NB4 (cell line): ENCODE measurements at places on chromosomes 3 and 15.

DNA sequence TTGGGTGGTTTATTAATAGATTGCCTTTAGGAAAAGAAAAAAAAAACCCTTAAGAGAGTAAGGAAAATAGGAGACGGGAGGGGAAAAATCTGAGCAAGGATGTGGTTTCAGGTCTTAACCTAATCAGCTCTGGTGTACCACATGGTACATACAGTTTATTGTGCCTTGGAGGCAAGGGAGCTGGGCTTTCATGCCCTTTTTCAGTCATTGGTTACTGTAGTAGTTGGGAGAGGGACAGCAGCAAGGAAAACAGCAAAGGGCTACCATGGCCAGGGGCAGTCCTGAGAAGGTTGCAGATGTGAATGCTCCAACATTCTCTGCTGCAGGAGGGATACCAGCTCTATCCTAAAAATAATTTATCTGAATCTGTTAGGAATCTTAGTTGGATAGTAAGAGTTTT is 5.9 kb downstream of the CMC1 start:
- DNase-seq = no peak

DNA sequence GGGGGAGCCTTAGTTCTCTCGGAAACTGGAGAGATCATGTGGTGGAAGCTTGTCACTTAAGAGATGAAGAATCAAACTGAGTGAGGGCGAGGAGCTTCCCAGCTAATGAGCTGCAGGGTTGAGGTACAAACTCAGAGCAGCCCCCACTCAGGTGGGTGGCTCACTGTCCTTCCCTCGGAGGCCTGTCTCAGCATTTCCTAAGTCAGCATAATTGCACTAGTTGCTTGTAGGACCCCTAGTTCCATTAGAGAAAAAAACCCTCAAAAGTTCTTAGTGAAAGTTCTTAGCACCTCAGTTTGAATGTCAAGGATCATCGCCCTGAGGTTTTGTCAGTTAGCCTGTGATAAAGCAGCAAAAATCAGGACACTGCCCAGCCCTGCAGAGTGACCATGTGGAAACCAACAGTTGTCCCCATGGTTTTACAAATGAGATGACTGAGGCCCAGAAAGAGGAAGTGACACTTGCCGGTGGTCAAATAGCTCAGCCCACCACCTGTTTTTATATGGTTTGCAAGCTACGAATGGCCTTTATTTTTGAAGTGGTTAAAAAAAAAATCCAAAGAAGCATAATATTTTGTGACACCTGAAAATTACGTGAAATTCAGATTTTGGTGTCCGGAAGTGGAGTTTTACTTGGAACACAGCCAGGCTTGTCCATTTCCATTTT is 11.9 kb downstream of the SMAD6 start:
- DNase-seq = peak; percentile 73

DNA sequence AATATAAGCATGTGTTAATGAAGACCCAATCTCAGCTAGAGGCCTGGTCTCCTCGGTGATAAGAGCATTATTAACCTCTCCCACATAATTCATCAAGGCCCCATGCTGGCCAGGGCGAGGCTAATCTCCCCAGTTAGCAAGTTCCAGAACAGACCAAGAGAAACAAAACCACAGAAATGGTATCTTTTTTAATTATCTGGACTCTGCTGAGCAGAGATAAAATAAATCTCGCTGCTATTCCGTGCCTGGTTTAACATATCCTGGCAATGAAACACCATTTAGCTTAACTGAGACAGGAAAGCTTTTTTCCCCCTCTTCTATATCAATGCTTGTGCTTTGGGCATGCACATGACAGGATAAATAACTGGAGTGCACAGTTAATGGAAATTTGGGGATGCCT is 72.5 kb upstream of the ARHGEF3 start:
- DNase-seq = no peak

GRCh38 chr3:58026598-58026997 is 18.4 kb downstream of the FLNB start:
- DNase-seq = no peak

DNA sequence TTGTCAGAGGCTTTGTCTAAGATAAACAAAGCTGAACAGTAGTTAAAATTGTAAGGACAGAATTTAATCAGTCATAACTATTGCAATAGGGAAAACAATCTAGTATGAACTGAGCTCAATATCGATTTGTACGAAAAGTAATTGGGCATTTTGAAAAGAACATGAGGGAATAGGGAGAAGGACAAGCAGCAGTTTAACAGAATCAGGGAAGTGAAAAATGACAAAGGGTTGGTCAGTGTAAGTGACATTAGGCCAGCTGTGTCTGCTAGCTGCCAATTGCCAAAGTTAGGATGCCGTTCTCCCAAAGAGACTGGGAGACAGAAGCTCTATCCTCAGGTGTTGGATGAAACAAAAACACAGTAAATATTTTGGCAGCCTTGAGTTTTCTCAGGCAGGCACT is 3.3 kb upstream of the DNAJA4 start:
- DNase-seq = no peak

- DNase-seq = no peak
Measured at GRCh38 chr3:151196434-151196833, 6.6 kb downstream of the GPR171 start.

DNA sequence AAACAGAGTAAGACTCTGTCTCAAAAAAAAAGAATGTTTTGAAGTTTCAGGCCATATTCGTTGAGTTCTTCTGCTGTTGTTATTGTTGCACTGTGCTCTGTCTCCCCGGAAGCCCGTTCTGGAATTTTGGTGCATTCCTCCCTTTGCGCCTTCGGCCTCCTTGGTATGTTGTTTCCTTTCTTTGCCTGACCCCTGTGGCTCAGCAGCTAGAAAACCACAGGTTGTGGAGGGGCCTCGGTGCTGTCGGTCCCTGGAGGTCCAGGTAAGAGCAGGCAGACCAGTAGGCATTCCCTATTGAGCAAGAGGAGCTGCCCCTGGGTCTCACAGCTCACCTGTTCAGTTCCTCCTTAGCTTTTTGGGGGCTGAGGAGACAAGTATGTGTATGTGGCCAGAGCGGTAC is 51.0 kb upstream of the DLG1 start:
- DNase-seq = no peak

DNA sequence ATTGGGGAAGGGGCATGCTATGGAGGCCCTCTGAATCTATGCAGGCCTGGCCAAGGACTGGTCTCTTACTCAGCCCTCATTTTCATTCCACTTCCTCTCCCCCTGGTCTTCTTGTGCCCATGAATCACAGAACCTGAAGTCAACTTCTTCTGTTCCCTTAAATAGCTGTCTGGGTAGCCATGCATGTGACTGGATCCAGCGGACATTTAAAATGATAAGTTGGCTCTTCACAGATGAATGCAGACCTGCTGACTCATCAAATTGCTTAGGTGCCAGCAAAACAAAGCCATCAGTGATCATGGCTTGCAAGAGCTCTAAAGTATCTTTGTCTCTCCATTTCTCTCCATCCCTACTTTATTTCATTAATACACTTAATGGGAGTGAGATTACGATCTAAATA is 90.1 kb upstream of the CADPS start:
- no peak for DNase-seq

DNA sequence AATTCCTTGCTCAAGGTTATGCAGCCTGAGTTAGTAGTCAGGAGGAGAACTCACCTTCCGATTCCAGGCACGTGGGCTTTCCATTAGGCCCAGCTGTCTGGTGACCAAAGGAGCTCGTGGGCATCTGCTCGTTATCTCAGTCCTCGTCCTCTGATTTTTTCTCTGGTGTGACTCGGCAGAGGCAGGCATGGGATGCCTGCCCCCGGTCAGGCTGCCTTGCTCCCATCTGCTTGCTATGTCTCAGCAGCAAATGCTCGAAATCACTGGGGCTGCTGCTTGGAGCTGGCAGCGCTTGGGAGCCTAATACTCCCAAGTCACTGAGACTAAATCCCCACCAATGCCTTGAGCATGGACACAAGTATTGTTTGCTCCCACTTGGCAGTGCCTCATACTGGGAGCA is 84.5 kb upstream of the NMNAT3 start:
- no peak for DNase-seq

- peak; percentile 27 for DNase-seq
Measured at GRCh38 chr15:65086680-65087111, 10.2 kb downstream of the KBTBD13 start.

DNA sequence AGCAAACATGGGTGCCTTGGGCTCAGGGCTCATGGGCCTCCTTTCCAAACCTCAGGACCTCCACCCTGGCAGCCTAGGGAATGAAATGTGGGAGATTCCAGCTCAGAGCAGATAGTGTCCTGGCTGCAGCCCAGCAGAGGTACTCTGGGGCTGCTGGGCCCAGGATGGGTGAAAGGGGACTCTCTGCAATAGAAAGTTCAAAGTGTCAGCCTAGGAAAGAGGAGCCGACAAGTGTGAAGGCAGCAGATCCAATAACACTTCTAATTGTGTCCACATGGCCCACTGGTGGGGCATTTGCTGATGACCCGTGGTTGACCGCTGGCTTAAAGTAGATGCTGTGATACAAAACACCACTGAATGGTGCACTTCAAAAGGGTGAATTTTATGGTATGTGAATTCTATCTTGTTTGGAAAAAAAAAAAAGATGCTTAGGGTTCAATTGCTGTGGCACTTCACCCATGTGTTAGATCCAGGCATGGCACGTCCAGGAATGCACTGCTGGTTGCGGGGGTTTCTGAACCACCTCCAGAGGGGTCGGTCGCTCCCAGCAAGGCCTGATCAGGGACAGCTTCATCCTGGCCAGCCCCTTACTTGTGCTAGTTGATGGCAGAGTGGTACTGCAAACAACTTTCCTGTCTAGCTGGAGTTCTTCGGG is 20.9 kb downstream of the AMOTL2 start:
- no peak for DNase-seq

DNA sequence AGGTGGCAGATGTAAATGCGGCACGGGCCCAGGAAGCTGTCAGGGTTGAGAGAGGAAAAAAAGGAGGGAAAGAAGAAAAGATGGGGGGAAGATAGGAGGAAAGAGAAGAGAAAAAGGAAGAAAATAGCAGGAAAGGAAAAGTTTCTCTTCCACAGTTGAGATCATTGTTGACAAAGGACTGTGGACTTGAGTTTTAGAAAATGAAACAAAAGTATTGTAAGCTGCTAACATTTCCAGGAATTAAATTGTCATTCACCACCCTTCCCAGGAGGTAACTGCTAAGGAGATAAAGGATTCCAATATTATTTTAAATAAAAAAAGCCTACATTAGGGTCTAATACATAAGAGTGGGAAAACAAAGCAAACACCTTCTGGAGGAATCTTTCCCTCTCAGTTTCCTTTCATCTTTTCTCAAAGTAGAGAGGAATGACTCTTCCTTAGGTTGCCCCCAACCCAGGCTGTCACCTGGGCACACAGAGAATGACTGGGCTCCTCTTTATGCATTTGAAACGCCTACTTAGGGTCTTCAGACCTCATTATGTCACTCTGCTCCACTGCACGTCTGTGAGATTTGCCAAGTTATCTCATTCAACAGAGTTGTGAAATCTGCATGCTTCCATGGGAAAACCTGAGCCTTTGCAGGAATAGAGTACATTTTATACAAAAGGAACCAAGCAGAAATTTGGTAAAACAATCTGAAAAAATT is 194.0 kb downstream of the TNIK start:
- no peak for DNase-seq
